Upper lobe of left lung (tissue), 6 donors: ENCODE measurements at places on chromosomes 7 and 10. TPM values are rescaled to one million over a fixed set of nuclear protein-coding genes. Genes with fewer than 3 reads are reported as not detected.

Gene HMX3
- total RNA-seq: not detected

Gene RBP4
- 11.5 TPM for total RNA-seq

Gene NPFFR1
- 0.29 TPM for total RNA-seq

Gene CPA2
- total RNA-seq: not detected

Gene AIFM2
- total RNA-seq: 17.1 TPM

Gene SPDYE9
- total RNA-seq: not detected

Gene LSM8
- total RNA-seq: 22.7 TPM

Gene NUTM2E
- total RNA-seq: not detected

Gene C10orf105
- total RNA-seq: 0.15 TPM

DNA sequence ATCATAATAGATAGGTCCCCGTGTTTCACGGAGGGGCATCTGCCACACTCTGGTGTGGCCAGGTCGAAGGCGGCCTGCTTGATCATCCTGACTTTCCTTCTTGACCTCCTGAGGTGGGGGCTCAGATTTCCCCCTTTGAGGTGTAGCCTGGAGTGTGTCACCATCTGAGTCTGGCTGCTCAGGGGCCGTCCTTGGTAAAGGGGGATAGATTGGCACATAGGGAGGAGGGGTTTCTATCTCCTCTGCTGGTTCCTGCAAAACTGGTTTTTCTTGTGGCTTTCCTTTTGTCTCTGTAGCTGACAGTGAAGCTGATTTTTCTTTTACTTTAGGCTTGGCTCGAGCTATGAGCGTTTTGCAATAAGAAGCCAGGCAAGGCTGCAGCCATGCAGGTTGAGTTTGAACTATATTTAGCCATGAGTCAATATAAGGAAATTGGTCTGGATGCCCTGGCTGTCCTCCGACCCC is 7.1 kb upstream of the ZNF117 start:
- DNase-seq: no peak

DNA sequence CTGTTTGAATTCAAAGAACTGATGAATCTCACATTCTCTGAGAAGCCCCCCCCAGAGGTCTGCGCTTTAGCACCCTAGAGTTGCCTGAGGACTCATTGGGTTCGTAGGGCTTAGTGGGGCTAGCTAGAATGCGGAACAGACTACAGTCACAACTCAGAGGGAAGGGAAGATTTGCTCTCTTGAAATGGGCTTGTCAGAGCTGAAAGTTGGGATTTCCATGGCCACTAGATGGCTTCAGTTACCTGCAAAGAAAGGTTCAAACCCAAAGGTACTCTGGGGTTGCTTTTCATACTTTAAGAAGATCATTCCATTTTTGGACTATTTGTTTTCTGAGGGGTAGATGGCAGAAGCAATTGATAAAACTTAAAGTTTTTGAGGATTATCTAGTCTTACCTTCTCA is 205.0 kb downstream of the BBS9 start:
- no peak for DNase-seq

GRCh38 chr7:93914581-93915066 is 6.9 kb upstream of the GNG11 start:
- DNase-seq: no peak

DNA sequence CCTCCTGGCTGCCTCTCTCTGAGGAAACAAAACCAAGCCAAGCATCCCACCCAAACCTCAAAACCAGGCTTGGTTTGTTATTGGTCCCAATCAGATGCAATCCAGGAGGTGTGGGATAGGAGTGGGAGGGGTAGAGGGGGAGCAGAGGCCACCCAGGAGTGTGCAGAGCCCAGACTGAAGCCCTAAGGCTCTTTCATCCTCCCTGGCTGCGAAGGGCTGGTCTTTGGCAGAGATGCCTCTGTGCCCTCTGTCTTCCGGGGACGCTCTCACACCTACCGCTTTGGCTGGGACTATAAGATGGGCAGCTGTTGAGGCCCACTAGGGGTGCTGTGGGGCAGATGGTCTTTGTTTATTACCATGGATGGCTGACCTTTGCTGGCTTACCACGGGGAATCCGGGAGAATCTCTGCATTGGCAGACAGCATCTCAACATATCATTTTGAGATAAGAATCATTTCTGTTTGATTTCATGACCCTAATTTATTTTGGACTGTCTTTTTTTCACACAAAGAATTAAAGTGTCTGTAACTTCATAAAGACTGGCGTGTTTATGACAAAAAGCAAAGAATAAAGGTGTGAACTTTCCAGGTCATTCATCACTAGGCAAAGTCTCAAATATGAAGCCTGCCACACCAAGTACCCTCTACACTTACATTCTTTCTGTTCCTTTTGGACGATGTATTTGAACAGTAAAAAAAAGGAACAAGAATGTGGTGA is 6.5 kb upstream of the DENND2A start:
- no peak for DNase-seq

DNA sequence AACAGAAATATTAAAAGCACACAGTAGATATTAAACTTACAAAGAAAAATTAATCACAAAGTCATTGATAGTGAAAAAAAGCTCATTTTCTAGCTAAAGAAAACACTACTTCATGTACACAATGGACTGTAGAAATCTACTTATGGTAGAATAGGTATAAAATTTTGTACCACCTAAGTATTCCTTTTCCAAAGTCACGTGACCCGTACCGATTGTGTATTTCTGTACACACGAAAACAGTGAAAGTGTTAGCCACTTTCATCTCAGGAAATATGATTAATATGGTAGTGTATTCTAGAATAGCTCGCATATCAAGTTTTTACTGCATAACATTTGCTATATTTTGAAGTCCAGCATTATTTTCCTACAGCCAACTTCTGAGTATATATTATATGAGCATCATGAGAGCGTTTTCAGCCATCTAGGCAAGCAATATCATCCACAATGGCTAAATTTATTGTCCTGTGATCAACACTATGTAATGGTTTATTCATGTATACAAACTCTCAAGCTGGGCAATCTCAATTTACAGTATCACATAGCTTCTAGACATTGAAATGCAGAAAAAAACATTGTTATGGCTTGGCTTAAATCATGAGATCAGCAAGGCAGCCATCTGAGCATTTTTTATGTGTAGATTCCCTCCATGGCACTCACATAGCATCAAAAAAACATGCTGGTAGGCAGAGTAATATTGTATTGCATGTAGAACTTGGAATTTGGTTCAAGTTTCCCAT is 114.7 kb downstream of the CD36 start:
- DNase-seq: no peak

DNA sequence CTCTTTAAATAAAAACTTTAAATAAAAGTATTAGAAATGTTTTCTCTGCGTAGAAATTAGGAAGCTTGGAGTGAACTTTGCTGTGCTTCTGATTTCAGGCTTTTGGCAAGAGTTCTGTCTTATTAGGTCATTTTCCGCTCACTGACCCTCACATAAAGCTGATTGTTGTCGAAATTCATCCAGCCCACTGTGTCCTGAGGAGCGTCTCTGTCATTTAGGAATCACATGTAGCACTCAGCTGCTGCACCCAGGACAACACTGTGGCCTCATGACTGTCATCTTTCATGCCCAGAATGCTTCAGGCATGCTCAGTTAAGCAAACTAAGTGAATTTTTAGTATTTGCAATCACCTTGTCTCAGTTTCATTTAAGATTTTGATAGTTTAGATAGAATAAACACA is 57.8 kb upstream of the MSRB2 start:
- DNase-seq: no peak

DNA sequence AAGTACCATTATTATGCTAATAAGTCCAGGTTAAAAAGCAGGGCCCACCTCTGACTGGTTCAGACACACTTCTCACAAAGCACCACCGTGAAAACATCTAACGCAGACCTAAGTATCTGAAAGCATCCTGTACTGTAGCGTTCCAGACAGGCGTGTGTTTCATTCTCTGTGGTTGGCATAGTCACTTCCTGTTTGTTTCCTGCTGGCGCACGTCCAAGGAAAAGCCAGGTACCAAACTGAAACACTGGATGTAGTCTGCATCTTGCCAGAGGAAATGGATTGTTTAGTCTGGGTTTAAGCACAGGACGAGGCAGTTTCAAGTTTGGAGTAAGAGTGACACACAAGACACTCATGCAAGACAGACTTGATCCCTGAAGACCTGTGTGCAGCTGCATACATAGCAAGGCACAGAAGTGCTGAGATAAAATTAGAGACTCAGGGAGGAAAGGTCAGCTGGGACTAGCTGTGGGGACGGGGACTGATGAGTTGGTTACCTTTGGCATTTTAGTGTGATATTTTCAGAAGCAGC is 23.3 kb downstream of the BPGM start:
- peak; percentile 69 for DNase-seq

DNA sequence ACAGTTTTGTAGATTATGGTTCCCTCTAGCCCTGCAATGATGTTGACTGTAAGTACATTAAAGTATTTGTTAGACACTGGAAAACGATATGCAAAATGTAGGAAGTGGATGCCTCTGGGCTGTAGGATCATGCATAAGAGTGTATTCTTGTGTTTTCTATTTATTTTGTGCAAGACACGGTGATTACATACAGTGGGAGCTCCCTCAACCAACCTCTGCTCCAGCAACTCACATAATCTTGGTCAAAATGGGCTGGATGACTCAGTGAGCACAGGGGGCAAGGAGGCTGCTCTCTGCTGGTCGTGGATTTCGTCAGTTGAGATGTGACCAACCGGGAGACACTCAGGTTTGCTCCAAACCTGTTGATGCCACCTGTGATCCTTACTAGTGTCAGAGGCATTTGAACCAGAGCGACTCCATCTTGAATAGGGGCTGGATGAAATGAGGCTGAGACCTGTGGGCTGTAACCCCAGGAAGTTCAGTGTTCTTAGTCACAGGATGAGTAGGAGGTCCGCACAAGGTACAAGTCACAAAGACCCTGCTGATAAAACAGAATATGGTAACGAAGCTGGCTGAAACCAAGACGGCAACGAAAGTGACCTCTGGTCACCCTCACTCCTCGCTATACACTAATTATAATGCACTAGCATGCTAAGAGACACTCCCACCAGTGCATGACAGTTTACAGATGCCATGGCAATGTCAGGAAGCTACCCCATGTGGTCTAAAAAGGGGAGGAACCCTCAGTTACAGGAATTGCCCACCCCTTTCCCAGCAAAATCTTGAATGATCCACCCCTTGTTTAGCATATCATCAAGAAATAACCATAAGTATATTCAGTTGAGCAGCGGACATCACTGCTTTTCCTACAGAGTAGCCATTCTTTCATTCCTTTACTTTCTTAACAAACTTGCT is 56.4 kb upstream of the FAM20C start:
- DNase-seq: no peak

- DNase-seq: no peak
These were observed 379.7 kb downstream of the RPS24 start for GRCh38 chr10:78413076-78414055.

DNA sequence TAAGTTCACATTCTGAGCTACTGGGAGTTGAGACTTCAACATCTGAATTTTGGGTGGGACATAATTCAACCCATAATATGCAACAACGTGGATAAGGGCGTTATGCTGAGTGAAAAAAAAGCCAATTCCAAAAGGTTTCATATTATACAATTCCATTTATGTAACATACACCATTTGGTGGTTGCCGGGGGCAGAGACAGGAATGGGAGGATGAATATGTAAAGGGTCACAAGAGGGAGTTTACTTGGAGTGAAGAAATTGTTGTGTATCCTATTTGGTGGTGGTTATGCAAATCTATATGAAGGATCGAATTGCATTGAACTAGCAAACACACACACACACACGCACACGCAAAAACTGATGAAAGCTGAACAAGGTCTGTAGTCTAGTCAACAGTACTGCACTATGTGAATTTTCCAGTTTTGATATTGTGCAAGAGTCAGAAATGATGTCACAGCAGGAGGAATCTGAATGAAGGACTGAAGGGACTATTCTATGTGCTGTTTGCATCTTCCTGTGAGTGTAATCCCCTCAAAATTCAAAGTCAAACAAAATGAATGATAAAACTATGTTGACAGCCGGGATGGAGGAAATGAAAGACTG is 249.2 kb upstream of the HABP2 start:
- DNase-seq: no peak

DNA sequence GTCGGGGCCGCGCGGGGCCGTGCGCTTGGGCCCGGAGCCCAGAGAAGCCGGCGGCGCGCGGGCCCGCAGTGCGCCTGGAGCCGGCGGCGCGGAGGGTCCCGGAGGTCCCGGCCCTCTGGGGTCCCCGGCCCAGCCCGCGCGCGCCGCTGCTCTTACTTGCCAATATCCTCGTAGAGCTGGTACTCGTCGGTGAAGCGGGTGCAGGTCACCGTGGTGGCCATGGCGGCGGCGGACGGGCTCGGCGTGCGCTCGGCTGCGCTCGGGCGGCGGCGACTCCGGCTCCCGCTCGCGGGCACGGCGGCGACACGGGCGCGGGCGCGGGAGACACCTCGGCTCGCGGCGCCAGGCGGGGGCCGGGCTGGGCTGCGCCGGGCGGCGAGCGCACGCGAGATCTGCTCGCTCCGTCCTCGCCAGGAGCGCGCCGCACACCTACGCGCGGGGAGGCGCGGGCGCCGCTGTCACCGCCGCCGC is at the start of gene CAMK2B:
CAMK2B (minus strand) TSS at position 394 of the 471 bp plus-strand sequence; CDS start at position 221, 173 bp downstream.
- no peak for DNase-seq

GRCh38 chr7:93231259-93231658 is 907 bp upstream of the VPS50 start:
- DNase-seq: no peak

DNA sequence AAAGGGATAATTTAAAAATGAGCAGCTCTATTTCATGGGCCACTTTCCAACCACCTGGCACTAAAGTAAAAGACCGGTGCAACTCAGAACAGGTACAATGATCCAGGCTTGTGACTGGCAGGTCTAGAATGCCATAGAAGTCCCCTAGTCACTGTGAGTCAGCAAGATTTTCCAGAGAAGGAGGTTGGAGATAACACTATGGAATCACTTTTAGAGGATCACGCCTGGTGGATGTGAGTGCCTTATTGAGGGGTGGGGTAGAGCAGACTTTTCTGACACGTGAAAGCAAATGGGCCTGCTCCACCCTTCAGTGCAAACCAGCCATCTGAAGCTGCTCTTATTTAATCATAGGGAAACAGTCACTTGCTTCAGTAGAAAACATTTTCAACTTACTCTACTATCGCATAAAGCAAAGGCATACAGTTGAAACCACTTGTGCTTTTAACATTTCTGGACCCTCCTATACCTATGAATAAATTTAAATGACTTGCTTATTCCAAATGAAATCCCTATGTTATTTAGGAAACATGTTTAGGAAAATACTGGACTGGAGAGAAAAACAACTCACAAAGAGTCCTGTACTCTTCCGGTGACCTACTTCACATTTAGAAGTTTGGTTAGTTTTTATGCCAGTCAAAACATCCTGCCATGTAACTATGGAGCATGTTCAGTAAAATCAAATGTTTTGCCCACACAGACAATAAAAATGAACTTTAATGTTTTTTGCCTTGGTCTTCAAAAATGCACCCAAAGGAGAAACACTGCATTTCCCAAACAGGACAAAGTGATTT is 21.5 kb upstream of the AKR1C1 start:
- peak; percentile 45 for DNase-seq

- DNase-seq: peak; percentile 32
These were observed 34.2 kb downstream of the PUS7 start for GRCh38 chr7:105487579-105488571.

- DNase-seq: no peak
These were observed 43.4 kb upstream of the PRSS58 start for GRCh38 chr7:142301299-142301698.
